ENCODE measurements at places on chromosomes 6 and 20. TPM values are rescaled to one million over a fixed set of nuclear protein-coding genes. Genes with fewer than 3 reads are reported as not detected.
A peak's percentile ranks its signal among the peaks of the same experiment; 100 is the strongest.

GRCh38 chr6:113763311-113763766, 93.8 kb upstream of the MARCKS start:
- no peak for DNase-seq

DNA sequence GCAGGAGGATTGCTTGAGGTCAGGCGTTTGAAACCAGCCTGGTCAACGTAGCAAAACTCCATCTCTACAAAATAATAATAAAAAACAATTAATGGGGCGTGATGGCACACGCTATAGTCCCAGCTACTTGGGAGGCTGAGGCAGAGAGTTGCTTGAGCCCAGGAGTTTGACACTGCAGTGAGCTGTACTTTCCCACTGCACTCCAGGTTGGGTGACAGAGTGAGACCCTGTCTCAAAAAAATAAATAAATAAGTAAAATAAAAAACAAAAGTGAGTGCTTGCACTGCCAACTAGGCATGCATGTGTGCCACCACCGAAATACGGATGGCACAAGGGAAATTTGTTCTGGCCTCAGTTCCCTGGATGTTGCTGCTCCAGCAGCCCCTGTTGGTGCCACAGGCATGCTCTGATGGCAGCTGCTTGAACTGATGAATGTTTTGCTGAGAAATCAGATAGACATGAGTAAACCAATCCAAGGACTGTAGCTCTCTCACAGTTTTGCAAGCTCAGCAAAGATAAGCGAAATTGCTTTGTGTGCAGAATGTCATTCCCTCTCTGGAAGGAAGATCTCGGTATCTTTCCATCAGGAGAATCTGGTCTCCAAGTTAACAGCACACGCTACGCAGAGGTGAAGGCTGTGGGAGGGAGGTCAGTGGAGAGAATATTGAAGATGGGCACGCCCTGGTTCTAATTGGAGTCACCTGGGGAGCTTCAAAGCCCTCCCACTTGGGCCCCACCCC, 188.0 kb upstream of the SLC24A3 start:
- DNase-seq = no peak

- no peak for DNase-seq
Observed at GRCh38 chr6:85764844-85765243, 122.2 kb upstream of the SYNCRIP start.

DNA sequence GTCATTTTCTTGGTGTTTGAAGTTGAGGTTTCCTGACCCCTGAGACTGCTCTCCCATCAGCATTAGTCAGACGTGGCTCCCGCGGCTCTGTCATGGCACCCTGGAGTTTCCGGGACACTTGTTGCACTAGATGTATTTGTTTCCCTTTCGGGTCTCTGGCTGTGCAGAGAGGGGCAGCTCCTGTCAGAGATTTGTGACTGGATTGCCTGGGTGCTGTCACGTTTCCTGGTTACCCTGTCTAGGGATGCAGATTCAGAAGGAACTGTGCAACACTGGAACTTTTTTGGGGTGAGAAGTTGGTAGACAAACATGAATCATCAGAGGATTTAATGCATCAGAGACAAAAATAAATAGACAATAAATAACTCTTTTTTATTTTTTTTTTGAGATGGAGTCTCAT, 431.8 kb upstream of the MAN1A1 start:
- DNase-seq = no peak

GRCh38 chr6:37600312-37600916, 97.3 kb downstream of the MDGA1 start:
- DNase-seq = no peak

- no peak for DNase-seq
Observed at GRCh38 chr20:18310051-18310450, 21.7 kb downstream of the ZNF133 start.

DNA sequence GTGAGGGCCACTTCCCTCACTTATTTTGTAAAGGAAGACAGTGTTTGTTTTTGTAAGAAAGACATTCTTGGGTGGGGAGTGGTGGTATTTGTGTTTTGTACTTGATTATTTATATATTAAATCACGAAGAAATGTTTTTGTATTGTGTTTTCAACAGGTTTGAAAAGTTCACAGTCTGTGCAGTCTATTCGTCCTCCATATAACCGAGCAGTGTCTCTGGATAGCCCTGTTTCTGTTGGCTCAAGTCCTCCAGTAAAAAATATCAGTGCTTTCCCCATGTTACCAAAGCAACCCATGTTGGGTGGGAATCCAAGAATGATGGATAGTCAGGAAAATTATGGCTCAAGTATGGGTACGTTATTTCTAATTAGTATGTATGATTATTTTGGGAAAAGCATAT, 137.2 kb downstream of the NCOA3 start:
- peak; percentile 58 for DNase-seq

GRCh38 chr6:159606786-159607185, 86.3 kb downstream of the SOD2 start:
- no peak for DNase-seq

GRCh38 chr6:25318589-25318988, 39.4 kb downstream of the CARMIL1 start:
- DNase-seq = no peak

DNA sequence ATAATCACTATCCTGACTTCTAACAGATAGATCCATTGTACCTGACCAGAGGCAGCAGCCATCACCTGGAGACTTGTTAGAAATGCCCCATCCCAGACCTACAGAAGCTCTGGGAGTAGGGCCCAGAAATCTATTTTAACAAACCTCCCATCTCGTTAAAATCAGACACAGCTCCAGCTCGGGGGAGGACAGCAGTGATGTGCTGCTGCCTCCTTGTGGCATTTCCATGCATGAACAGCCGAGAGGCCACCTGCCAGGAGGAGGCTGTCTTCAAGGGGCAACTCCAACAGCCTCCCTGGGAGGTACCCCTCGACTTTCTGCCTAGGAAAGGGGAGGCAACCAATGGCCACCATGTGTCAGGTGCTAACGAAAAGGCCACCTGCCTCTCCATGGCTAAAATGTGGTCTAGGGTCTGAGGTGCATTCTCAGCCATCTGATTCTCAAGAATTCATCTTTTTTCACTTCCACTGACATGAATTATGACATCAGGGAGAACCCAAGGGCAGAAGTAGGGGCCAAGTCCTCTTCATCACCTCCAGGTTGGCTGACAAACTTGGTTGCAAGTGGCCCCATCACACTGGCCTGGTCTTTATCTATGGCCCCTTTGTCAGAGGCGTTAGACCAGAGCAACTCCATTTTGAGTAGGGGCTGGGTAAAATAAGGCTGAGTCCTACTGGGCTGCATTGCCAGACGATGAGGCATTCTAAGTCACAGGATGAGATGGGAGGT, 12.2 kb upstream of the KCNK15 start:
- DNase-seq = peak; percentile 73

- no peak for DNase-seq
Observed at GRCh38 chr6:158332237-158332636, 20.0 kb downstream of the TULP4 start.

- DNase-seq = no peak
Observed at GRCh38 chr6:48881551-48881950, 581.5 kb downstream of the MMUT start.

- DNase-seq = peak; percentile 61
Observed at GRCh38 chr20:13546497-13547131, 92.1 kb downstream of the TASP1 start.

- no peak for DNase-seq
Observed at GRCh38 chr6:158628542-158628941, 16.0 kb downstream of the DYNLT1 start.

DNA sequence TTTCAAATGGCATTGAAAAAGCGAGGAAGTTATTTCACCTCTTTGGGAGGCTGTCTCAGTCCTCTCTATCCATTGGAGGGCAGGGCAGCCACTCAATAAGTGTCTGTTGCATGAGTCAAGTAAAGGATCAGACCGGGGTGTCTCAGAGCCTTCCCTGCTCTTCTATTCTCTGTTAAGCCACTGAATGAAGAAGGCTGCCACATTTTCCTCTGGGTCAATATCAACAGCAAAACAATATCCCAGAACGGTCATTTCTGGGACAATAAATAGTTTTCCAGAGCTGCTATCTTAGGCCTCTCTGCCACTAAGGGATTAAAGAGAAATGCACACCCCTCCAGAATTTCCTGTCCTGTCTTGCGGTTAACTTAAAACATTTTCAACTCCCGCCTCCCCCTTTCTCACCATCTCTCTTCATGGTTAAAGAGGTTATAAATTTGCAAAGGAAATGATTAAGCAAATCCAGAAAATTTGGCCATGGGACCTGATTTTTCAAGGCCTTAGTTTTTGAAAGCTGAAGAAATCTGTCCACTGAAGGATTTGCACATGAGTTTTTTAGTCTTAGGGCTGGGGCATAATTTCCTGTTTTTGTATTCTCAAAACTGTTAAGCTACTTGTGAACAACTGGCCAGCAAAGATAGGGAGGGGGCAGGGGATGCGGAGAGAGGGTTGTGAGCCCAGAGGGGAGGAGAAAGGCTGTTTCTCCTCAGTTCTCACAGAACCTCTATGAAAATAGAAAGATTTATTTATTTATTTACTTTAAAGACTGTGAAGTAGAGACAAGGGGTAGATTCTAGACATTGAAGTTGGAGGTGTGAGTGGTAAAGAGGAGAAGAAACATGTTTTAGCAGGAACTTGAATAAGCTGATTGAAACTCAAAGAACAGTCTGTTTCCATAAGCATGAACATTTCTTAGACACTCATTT, 135.7 kb downstream of the BCAS1 start:
- DNase-seq = no peak

- DNase-seq = no peak
Observed at GRCh38 chr6:166104107-166104506, 63.5 kb downstream of the TBXT start.

- DNase-seq = peak; percentile 41
Observed at GRCh38 chr6:2783188-2783963, 18.2 kb downstream of the WRNIP1 start.

GRCh38 chr6:46808806-46809205, 15.6 kb downstream of the MEP1A start:
- DNase-seq = no peak

DNA sequence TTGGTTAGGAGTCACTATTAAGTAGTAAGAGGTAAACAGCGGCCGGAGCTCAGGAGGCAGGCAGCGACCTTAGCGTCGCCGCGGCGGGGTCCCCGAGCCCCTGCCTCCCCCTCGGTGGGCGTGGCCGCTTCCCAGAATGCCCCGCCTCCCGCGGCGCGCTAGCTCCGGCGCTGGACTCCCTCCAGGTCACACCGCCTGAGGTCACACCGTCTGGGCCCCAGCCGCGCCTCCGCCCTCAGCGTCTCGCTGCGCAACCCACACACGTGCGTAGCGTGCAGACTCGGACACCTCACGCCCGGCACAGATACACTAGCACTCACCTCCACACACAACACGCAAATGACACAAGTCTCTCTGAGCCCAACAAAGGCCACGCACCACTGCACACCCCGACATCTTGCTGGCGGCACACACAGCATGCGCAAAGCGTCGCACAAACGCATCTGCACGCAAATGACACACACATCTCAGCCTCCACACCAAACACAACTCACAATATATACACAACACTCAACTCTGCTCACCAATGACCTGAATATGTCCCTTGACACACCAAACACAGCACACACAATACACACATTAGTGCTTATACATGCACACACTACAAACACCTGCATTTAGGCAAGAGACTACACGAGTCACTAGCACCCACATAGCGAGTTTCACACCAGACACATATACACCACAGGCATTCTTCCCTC, 17.6 kb upstream of the CDKN1A start:
- no peak for DNase-seq

The CAP2 gene
- 0.63 TPM for total RNA-seq

The RALY gene
- total RNA-seq = 95.2 TPM

The TXLNB gene
- total RNA-seq = 0.51 TPM

The ZNF311 gene
- 0.13 TPM for total RNA-seq

The GDAP1L1 gene
- total RNA-seq = not detected

The KIAA0408 gene
- not detected for total RNA-seq

The PPIL1 gene
- 20.9 TPM for total RNA-seq

The PDE10A gene
- total RNA-seq = 8.0 TPM

The NELFE gene
- total RNA-seq = 77.6 TPM

Data from dermis microvascular lymphatic vessel endothelial cell (primary cell).